H7 (cell line): ENCODE measurements at places on chromosomes 4 and X.

DNA sequence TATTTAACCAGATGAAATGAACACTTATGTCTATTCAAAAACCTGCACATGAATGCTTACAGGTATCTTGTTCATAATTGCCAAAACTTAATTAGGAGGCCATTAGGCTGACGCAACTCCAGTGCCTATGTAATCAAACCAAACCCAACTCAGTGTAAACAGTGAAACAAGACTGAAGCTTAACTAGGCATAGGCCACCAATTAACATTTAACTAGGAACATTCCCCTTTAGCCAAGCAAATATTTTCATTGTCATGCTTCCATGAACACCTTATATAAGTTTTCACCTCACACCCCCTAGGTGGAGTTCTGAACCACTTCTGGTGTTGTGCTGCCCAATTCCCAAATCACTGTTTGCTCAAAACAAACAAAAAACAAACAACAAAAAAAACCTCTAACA, 686.0 kb downstream of the STPG2 start:
- DNase-seq: no peak

- no peak for DNase-seq
Measured at GRCh38 chr4:148044912-148045352, 313.0 kb downstream of the ARHGAP10 start.

GRCh38 chrX:446245-446644, 59.5 kb upstream of the PPP2R3B start:
- peak; percentile 86 for DNase-seq

GRCh38 chr4:184826691-184827270, 1.0 kb upstream of the ACSL1 start:
- DNase-seq: no peak

GRCh38 chrX:115138040-115138439, 51.2 kb upstream of the RBMXL3 start:
- DNase-seq: peak; percentile 2

- DNase-seq: no peak
Measured at GRCh38 chrX:33132569-33132968, 78.8 kb downstream of the DMD start.

DNA sequence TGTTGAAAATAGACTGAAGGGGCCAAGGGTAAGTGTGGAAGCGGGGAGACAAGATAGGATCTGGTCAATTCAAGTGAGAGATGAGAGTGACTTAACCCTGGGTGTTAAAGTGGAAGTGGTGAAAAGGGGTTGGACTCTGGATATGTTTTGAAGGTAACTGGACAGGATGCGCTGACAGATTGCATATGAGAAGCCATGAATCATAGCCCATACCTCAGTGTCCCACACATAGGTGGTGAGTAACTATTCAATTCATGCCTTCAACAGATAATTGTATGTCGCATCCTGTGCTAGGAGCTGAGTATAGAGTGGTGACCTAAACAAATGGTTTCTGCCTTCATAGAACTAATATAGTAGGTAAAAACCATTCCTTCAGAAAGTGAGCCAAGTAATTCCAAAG, 76.7 kb downstream of the KLHL34 start:
- no peak for DNase-seq

DNA sequence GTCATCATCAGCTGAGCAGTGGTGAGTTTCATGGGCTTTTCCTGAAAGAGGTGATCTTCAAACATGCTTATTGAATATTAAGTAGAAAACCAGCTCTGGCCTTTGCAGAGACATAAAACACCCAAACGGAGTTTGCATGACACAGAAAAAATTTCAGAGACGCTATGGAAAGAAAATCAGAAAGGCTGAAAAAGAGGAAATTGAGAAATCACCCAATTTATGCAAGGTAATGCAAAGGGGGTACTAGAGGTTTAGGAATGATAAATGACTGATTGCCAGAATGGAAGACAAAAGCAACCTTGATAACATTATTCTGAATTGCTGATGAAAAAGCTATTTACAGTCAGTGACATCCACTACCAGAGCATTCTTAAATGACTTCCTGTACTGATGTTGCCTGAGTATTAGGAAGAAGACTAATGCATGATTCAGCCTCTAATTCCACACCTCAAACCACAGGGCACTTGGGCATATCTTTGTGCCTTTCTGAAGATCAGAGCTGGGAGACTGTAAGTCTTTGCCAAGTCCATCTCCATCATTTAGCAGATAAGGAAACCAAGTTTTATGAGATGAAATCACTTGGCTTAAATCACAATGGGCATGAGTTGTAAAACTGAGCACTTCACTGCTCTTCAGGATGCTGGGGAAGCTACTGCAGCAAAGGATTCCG, 565.7 kb downstream of the PPARGC1A start:
- no peak for DNase-seq

GRCh38 chr4:6999172-7000086, 43.7 kb upstream of the TADA2B start:
- DNase-seq: peak; percentile 13

- DNase-seq: no peak
Measured at GRCh38 chrX:111914398-111915090, 38.6 kb downstream of the TRPC5OS start.

- DNase-seq: no peak
Measured at GRCh38 chr4:98484031-98484430, 174.4 kb downstream of the TSPAN5 start.

- DNase-seq: no peak
Measured at GRCh38 chr4:10100734-10101216, 15.8 kb downstream of the WDR1 start.

GRCh38 chr4:38101563-38101962, 141.4 kb downstream of the PTTG2 start:
- DNase-seq: no peak

DNA sequence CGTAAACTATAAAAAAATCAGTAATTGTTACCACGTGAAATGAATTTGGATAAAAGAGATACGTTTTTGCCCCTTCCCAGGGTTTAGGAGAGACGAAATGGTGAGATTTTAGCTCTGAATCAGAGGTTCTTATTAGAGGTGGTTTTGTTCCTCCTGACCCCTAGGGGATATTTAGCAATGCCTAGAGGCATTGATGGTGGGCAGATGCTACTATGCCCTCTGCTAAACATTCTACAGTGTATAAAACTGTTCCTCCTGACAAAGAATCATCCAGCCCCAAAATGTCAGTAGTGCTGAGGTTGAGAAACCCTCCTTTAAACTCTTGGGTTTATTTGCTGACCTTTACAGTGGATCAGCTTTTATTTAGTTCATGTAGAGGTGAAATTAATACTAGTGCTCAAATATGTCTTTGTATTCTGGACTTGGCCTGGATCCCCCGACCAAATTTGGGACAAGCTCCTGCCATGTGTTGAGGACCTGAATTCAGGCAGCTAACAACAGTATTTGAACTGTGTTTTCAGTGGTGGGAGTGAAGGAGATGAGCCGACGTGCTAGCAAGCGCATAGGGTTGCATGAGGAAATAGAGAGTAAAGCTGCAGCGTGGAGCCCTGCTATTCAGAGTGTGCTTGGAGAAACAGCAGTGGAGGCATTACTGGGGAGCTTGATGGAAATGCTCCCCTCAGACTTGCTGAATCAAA, 126.1 kb downstream of the PTTG2 start:
- DNase-seq: no peak

DNA sequence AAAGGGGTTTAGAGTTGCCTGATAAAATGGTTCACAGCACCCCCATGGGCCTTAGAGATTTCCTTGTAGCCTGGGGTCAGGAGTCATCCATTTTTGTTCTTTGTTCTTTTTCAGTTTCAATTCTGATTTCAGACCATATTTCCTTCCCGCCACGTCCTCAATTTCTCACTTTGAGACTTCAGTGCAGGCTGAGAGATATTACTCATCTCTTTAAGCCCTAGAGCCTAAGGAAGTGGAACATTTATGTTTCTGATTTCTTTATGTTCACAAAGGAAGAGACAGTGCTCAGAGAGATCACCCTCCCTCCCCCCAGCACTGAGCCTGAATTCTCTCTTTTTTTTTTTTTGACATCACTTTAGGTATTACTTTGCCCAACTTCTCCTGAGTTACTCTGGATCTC, 56.3 kb downstream of the MSN start:
- DNase-seq: no peak

DNA sequence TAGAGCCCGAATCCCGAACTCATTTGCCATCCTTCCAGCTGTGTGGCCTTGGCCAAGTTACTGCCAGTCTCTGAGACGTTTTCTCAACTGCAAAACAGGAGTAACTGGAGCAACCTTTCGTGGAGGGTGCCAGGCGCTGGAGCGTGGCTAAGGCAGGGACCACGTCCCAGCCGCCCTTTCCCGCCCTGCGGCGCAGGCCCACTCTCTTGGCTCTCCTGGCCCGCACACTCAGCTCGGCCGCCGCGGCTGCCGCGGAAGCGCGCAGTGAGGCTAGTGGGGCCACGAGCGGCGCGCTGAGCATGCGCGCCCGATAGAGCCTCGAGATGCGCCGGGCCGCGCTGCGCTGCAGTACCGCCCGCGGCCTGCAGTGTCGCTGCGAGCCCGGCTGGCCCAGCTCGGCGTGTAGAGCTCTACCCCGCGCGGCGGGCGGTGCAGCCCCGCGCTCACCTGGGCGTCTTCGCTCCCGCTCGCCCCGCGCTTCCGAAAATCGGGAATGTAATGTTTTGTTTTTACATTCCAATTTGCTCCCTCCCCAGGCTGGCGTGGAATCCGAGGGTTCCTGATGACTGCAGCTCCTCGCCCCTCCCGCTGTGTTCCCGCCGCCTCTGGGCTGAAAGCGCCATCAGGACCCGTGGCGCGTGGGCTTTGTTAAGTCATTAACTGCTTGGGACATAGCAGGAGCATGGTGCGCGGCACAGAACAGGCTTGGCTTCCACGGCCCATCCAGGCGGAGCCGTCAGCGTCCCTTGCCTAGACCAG, 4.0 kb upstream of the ZNF518B start:
- DNase-seq: peak; percentile 96

DNA sequence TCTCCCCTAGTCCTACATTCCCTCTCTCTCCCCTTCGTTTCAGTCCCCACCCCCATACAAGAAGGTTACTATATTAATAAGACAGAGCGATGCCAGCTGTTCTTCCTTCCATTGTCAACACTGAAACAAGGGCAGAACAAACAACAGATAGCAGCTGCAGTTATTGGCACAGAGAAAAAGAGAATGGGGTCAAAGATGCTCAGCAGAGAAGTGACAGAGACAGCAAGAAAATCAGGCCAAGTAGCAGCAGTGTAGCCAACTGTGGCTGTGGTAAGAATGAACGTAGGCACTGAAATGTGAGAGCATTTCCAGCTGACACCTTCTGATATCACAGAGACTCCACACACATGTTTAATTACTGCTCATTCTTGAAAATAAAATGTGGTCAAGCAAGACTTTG, 641.8 kb downstream of the FSTL5 start:
- DNase-seq: no peak

GRCh38 chr4:143358923-143359643, 22.4 kb downstream of the GAB1 start:
- DNase-seq: no peak

GRCh38 chr4:79431839-79432238, 23.8 kb upstream of the GK2 start:
- DNase-seq: no peak

DNA sequence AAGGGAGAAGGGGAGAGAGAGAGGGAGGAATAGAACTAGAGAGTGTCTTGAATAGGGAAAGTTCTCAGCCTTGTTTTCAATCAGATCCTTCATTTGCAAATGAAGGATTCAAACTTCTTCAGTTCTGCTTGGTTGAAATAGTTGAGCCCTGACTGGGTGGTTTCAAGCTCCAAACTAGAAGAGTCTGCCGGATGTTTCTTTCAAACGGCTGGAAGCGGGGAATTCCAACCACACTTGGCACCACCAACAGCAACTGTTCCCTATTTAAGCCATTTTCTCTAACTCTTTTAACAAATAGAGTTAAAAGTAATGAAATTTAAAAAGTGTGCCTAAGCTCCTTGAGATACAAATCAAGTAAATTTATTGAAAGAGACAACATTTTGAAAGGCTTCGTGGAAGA, 67.5 kb upstream of the DDX60 start:
- no peak for DNase-seq

DNA sequence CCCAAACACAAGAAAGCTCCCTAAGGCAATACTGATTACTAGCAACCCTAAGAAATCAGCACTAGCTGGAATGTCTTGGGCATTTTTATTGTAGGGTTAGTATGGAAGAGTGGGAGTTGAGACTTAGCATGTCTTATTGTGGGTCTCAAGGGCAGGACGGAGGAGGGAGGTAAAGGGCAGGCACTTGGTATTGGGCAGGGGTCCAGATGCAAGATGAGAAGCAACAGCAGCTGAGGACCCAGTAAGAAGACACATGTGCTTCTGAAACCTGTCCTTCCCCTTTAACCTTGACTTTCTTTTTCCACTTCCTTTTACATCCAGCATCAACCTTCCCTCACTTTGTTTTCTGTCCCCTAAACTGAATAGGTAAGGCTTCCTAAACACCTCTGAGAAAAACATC, 37.4 kb downstream of the LARP7 start:
- DNase-seq: no peak

DNA sequence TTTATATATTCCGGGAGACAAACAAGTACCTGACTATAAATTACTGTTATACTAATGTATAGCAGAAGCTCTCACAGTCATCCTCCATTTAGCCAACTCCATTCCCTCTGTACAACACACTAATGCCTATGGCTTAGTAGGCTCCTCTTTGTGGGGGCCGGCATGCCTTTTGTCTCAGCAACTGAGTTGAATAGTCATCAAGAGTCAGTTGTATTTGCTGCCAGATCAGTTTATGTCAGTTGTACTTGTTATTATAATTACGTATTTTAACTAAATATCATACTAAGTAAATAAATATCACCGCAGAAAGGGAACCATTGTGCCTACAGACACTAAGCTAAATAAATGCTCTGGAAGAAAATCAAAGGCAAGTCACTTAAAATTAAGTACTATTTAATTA, 9.9 kb downstream of the PRMT9 start:
- no peak for DNase-seq

DNA sequence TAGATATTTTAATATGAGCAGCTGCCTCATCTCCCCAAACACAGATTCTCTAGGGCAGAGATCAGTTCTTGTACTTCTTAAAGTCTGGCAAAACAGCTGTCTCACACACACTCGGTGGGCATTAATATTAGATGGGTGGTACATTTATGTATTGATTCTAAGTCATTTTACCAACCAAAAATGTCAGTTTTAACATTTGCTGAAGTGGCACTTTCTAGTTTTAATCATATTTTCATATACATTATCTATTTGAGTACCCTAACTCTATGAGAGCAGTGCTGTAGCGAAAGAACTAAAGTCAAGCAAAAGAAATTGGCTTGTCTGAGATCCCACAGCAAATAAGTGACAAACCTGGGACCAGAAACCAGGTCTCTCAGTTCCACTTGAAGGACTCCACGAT, 134.5 kb upstream of the SPRY1 start:
- no peak for DNase-seq

GRCh38 chr4:87251106-87251505, 30.7 kb upstream of the KLHL8 start:
- DNase-seq: no peak

DNA sequence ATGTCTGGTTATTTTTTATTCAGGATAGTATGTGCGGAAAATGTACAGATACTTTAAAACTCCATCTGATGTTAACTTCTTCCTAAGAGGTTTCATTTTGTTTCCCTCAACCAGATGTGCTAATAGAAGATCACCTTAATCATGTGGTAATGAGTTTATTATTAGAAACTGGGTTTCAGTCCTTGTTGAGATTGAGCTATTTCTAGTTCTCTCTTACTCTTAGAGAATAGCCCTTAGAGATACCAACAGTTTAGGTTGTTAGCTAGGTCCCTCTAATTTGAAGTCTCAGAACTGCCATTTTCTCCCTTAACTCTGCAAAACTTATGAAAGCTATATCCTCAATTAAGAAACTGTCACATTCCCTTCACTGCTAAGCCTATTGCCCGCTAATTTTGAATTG, 13.0 kb downstream of the FAM47A start:
- DNase-seq: no peak
